ENCODE measurements at places on chromosomes 3 and 15.

DNA sequence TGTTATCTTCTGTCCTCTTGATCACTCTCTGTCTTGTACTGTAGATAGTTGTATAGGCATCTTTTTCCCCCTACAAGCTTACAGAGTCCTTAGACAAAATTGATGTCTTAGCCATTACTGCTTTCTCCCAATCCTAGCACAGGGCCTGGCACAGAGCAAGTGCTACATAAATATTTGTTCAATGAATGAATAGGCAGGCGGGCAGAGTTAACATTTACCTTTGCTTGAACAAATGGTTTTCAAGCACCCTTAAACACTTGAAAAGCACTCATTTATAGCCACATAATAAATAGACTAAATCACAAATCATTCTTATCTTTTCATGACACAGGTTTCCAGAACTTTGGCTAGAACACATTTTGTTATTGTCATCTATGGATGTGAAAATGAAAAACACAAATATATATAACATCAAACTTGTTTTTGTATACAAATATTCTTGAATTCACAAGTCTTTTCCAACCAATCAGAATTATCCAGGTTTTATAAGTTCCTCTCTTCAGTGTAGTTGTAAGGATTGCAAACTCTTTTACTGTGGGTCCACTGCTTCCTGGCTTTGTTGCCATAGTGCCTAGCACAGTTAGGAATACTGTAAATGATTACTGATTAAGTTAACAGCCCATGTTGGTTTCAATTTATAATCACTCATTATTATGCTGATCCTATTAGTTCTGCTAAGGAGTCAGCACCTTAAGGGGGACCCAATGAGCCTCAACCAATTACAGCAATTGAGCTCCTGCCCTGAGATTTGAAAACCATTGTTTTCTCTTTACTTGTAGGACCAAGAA, 61.9 kb downstream of the ISL2 start:
- DNase-seq: no peak

DNA sequence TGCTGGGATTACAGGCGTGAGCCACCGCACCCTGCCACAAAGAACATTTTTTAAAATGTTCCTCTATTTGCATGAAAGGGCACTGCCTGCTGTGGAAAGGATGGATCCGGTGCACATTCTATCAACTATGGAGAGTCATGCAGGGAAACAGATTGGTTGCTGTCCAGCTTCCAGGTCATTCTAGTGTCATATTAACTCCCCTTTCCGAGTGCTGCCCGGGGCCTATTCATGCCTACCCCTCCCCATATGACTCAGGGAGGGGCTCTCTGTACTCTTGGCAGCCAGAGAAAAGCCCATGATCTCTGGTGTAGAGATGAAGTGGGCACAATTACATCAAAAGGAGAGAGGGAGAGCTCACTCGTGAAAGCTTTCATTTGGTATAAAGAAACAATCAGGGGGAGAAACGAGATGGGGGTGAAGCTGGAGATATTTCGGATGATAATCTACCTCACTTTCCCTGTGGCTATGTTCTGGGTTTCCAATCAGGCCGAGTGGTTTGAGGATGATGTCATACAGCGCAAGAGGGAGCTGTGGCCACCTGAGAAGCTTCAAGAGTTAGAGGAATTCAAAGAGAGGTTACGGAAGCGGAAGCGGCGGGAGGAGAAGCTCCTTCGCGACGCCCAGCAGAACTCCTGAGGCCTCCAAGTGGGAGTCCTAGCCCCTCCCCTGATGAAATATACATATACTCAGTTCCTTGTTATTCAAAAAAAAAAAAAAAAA, 16.1 kb upstream of the AHSG start:
- DNase-seq: no peak

- DNase-seq: no peak
Measured at GRCh38 chr15:36831125-36831903, 251.9 kb downstream of the CDIN1 start.

GRCh38 chr15:85316244-85316934, 64.0 kb upstream of the AKAP13 start:
- DNase-seq: no peak

DNA sequence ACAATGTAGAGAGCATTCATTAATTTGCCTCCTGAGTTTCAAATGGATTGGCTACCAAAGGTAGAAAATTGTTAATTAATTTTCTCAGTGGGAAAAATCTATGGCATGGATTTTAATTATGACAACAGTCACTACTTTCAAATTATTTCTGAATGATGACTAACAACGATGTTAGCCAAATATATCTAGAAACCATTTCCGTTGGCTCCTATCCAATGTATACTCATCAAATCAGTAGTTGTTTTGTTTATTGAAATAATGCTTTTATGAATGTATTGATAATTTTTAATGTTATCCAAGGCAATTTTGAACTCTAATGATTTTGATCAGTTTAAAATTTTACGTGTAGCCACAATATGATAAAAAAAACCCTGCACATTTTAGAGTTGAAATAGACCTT, 333.4 kb downstream of the NAALADL2 start:
- DNase-seq: no peak

- no peak for DNase-seq
Measured at GRCh38 chr3:44870375-44871061, 3.9 kb upstream of the TGM4 start.

- no peak for DNase-seq
Measured at GRCh38 chr3:55329849-55330248, 157.3 kb downstream of the WNT5A start.

GRCh38 chr3:34568766-34569165, 770.3 kb downstream of the PDCD6IP start:
- DNase-seq: no peak

GRCh38 chr3:9749296-9749644, 482 bp upstream of the OGG1 start:
- DNase-seq: no peak

- no peak for DNase-seq
Measured at GRCh38 chr15:70522323-70522966, 240.9 kb downstream of the UACA start.

DNA sequence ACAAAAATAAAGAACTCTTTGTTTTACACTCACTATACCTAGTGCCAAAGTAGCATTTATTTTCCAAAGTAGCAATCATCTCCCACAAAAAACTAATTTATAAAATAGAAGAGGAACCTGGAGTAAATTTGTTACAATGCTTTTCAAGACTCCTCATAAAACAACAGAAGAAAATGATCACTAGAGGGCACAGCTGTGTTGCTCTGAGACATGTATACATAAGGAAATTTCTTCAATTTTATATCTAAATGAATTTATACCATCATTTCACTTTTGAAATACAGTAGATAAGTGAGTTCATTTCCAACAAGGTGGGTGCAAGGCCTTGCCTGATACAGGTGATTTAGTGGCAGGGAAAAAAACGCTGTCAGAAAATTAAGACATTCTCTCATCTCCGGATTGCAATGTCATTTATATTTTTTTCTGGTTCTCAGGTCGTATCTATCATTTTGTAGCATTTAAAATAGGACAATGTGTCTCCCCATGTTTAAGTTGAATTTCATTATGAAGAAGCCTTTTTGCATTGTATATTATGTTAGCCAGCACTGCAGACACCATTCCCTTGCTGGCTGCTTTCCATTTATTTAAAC, 25.3 kb upstream of the ARHGEF26 start:
- peak; percentile 4 for DNase-seq

DNA sequence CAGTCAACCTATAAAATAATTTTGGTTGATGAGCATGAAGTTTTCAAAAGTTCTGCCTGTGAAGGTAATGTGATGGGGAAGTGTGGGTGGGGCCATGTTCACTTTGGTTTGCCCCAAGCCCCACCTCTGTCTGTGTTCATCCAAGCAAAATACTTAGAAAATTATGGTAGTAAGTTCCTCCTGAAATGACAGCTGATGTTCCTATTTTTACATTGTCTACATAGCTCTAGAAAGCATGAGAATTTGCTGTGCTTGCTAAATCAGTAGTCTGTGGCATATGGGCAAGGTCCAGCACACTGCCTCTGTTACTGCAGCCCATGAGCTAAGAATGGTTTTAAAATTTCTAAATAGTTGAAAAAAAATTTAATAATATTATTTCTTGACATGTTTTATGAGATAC, 21.9 kb upstream of the CP start:
- peak; percentile 72 for DNase-seq

DNA sequence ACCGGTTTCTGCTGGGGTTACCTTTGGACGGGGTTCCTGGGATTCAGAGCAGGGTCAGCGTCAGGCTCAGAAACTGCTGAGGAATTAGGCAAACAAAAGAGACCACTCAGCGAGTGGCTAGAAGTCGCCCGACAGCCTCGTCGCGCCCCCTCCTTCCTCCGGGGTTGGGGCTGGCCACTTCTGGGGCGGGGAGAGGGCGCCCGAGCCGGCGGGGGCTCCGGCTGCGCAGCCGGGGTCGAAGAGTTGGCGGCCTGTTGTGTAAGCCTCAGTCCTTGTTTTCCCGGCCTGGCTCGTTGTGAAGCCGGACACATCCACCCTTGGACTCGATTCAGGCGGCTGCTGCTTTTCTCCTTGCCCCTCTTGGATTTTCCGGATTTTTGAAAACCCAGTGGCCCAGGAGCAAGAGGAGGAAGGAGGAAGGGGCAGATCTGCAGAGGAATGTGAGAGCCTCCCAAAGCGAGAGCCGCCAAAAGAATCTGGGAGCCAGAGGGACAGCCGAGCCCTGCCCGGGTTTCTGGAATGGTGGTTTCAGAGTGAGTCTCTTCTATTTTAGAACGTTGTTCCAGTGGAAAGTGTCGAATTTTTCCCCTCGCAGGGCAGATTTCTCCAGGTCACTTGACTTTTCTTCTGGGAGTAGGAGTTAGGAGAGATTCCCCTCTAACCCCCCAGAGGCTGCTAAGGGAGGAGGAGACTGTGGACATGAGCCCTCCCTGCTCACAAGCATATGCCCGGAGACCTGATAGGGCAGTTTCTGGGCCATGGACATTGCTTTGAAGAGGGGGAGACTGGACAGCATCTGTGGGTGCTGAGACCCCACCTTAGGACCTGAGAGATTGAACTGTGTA, 666 bp downstream of the SNX33 start:
- DNase-seq: no peak

DNA sequence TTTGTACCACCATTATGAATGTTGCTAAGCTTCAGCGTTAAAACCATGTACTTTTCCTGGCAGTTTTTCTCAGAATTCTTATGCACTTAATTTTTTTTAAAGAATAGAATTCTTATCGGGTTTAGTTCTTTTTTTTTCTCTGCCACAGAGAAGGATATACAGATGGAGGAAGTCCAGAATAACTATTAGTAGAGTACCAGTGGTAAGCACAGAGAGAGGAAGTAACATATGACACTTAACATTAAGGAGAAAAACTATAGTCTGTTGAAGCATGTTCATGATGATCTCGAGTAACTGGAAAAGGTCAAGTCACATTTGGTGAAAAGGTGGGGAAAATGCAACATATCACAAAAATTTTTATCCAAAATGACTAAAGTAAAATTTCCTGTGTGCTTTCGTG, 68.9 kb downstream of the RNF13 start:
- DNase-seq: peak; percentile 68

GRCh38 chr3:37779289-37780152, 82.2 kb upstream of the CTDSPL start:
- peak; percentile 44 for DNase-seq

DNA sequence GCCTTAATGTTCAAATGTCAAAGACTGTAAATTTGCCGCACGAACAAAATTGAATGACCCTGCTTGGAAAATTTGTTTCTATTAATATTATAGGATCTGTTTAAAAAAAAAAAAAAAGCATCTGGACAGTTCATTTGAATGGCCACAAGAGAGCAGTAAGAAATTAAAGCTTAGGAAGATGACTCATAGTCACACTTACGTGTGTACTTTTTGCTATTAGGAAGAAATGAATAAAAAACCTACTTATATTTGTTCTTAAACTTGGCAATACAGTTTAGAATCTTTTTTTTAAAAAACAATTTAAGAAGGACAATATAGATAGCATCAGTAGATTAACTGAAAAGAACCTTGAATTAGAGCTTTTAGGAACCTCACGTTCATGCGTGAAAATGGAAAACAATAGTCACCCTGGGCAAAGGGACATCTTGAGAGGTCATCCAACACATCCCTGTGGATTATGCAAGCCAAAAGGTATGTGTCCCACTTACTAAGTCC, 621.8 kb downstream of the MECOM start:
- DNase-seq: no peak

DNA sequence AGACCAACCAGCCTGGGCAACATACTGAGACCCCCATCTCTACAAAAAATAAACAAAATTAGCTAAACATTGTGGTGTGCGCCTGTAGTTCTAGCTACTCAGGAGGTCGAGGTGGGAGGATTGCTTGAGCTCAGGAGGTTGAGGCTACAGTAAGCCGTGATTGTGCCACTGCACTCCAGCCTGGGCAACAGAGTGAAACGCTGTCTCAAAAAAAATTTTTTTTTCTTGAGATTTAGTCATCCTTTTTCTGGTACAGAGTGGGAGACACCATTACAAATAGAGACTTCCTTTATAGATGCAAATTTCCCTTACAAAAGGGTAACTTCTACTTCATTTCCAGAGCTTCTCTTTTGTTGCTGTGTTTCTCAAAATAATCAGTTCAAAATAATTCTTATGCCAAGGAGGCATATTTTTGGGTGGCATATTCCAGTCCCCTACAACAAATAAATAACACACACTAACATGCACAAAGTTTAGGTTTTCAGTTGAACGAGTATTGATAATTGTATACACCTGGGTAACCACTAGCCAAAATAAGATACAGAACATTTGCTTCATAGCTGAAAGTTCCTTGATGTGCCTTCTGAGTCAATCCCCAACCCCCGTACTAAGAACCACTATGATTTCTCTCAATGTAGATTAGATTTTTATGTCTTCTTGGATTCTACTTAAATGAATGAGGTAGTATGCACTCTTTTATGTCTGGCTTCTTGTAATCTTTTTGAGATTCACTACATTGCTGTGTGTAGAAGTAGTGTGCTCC, 248.9 kb upstream of the PROK2 start:
- no peak for DNase-seq

DNA sequence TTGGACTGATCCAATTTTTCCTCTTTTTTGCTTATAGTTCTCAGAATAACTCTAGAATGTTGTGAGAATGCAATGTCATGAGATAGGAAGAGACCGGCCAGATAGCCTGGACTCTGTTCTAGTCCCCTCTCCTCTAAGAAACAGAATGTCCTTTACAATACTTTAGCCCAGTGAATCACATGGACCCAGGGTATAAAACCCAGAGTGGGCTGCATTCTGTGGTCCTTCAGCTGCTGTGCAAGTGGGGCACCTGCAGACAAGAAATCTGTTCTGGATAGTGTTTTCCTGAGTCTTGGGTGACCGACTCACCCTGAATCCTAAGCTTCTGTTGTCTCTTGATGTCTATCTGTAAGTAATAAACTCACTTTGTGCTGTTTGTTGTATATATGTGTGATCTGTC, 368.6 kb upstream of the DPH6 start:
- DNase-seq: no peak

- DNase-seq: no peak
Measured at GRCh38 chr3:175489406-175489805, 630.3 kb downstream of the NAALADL2 start.
